Skeletal muscle cell (primary cell): ENCODE measurements at places on chromosomes 2 and 18.

DNA sequence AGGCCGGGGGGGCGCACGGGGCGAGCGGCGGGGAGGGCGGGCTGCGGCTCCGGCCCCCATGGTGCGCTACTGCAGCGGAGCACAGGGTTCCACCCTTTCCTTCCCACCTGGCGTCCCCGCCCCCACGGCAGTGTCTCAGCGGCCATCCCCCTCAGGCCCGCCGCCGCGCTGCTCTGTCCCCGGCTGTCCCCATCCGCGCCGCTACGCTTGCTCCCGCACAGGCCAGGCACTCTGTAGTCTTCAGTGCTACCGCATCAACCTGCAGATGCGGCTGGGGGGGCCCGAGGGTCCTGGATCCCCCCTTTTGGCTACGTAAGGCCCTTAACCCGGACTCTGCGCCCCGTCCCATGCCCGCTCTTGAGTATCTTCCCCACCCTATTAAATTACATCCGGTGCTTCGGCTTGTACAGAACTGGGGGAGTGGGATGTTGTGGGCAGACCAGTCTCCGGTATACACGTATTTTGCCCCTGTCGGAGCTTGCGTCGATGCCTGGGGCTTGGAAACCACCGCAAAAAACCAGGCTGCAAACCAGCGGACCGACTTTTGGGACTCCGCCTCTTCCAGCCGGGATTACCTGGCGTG is 598 bp upstream of the WBP1 start:
- no peak for DNase-seq

- no peak for DNase-seq
Observed at GRCh38 chr2:213145715-213146242, 5.6 kb downstream of the IKZF2 start.

DNA sequence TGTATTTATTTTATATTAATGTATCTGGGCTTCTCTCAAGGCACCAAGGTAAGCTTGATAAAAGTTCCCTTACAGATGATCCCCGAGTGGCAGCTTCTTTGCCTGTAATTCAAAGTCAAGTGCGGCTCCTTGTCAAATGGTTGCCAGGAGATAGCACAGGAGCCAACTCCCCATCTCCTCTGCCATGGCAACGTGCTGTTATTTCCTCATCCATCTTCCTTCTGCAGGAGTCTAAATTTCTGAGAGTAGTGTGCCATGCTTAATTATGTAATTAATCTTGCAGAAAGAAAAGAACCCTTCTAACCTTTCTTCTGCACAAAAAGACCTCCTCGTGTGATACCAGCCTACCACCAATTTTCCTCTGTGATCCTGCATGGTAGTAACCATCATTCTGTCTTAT is 46.2 kb upstream of the ACMSD start:
- DNase-seq, result no peak

DNA sequence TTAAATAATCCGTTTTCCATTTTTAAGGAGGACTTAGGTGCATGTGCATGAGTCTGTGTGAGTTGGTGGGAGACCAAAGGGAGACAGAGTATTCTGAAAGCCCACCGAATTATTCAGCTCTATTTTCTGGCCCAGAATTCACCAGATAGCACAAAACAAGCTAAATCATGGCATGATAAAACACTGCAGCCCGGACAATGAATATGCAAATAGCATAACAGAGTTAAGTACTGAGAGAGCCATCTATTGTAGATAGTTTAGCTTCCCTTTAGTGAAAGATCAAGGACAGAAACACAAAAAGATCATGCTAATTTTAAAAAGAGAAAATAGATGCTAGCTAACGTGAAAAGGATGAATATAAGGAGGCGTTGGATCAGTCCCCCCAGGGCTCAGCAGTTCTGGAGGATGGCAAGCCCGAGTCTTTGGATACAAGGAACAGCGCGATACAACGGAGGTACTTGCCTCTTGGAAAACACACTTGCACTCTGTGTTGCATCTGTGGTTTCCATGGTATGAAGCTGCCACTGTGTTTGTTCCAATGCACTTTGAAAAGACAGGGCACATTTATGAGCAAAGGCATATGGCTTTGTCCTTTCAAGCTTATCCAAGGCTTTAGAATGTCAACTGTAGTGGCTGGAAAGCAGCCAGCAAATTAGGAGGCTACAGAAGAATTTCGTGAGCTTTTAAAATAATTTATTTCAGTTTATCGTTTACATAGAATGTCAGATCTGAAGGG is 119.9 kb downstream of the LYPD1 start:
- DNase-seq, result no peak

- no peak for DNase-seq
Observed at GRCh38 chr2:235461763-235462414, 32.0 kb upstream of the AGAP1 start.

GRCh38 chr2:33135645-33136044 is 188.9 kb downstream of the LTBP1 start:
- DNase-seq, result no peak

GRCh38 chr2:70709275-70710037 is 58.5 kb downstream of the ADD2 start:
- no peak for DNase-seq

DNA sequence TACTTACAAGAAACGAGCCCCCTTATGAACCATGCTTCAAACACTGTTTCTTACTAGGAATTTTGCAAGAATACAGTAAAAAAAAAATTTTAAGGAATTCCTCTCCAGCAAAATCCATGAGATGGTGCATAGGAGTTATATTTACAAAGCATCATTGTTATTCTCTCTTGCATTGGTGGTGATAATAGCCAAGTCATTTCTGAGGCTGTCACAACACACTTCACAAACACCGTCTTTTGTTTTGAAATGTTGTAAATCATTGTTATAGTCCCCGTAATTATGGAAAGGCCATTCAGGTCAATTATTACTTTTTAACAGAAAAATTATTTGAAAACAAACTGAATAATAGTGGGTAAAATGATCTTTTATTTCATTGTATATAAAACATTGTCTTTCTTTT is 60.1 kb downstream of the DYNC1I2 start:
- DNase-seq, result no peak

GRCh38 chr2:148552675-148553331 is 91.7 kb upstream of the EPC2 start:
- DNase-seq, result no peak

DNA sequence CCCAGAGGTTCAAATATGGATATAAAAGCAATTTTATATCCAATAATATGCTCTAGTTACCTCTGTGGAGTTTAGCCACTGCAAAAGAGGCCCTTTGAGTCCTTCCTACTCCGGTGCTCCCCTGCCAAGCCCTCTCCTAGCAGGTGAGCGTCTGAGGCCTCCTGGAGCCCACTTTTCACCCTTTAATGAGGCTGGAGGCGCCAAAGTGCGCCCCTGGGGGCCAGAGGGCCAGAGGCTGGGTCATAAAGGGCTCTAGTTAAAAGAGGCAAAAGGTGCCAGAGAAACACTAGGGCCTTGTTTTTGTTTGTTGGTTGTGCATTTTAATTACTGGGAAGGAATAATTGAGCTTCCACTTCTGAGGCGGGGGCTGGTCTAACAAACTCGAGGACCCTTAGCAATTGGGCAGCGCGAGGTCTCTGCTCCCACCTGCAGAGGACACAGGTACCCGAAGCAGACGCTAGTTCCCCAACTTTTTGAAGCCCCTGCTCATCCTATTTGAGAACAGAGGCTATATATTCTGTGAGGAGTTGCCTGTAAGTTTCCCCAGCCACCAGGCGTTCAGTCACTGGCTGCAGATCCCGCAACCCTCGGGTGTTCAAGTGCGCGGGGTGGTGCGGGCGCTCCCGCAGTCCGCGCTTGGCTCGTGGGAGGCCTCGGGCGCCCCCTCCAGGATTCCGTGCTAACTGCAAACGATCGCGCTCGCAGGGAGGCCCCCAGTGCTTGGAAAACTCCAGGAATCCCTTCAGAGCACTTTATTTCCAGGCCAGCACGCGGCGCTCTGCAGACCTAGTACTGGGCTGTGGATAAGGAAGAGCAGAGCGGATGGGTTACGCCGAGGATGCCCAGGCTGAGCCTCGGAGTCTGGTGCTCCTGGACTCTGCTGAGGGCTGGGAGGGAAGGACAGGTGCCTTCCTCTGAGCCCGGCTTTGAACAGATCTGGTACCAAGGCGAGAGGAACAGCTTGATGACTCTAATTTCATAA is 14.1 kb downstream of the MSGN1 start:
- DNase-seq, result no peak

DNA sequence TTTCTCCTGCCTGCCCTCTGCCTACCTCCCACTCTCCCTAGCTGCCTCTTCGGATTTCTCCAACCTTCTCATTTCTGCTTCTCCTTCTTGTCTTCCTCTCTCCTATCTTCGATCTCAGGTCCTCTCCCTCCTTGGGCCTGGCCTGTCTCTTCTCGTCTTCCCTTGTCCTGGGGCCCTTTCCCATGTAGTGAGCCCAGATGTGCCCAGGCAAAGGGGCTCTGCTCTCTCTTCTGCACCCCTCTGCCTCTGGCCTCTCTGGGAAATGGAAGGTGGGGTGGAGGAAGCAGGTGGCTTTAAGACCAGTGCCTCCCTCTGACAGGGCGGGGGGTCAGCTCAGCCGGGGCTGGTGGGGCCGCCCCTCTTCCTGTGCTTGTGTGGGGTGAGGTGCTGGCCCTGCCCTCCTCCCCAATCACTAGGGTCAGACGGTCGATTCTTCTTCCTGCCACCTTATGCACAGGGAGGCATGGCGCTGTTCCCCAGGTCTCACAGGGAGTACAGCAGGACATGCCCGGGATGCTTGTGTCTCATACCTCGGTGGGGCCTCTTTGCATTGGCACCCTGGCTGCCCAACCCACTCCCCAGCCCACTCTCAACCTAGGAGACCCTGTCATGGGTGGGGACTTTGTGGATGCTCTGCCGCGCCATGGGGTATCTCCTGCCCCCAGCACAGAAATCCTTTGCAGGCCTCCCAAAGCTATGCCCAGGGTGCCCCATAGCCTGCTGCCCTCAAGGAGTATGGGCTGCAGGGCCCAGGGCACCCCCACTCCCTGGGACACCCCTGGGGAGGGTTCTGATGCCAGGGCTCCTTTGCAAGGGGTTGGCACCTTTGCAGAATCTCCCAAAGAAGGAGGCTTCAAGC is 213.8 kb upstream of the HAAO start:
- no peak for DNase-seq
